Vagina (tissue), 2 donors: ENCODE measurements at places on chromosomes 4 and X.

- no peak for DNase-seq
Observed at GRCh38 chr4:169222761-169223160, 48.0 kb downstream of the SH3RF1 start.

- no peak for DNase-seq
Observed at GRCh38 chr4:7434766-7435150, at the start of gene PSAPL1. PSAPL1 (minus strand) TSS chr4:7434930; CDS start chr4:7434879, 51 bp downstream.

GRCh38 chr4:87805971-87806370, 6.6 kb downstream of the IBSP start:
- DNase-seq: no peak

- no peak for DNase-seq
Observed at GRCh38 chr4:144582975-144583374, 63.0 kb upstream of the HHIP start.

- no peak for DNase-seq
Observed at GRCh38 chr4:866761-867390, 40.9 kb upstream of the CPLX1 start.

GRCh38 chr4:181823183-181823582, 420.0 kb upstream of the TENM3 start:
- no peak for DNase-seq

GRCh38 chr4:76600447-76600846, 165.4 kb downstream of the SHROOM3 start:
- DNase-seq: no peak

DNA sequence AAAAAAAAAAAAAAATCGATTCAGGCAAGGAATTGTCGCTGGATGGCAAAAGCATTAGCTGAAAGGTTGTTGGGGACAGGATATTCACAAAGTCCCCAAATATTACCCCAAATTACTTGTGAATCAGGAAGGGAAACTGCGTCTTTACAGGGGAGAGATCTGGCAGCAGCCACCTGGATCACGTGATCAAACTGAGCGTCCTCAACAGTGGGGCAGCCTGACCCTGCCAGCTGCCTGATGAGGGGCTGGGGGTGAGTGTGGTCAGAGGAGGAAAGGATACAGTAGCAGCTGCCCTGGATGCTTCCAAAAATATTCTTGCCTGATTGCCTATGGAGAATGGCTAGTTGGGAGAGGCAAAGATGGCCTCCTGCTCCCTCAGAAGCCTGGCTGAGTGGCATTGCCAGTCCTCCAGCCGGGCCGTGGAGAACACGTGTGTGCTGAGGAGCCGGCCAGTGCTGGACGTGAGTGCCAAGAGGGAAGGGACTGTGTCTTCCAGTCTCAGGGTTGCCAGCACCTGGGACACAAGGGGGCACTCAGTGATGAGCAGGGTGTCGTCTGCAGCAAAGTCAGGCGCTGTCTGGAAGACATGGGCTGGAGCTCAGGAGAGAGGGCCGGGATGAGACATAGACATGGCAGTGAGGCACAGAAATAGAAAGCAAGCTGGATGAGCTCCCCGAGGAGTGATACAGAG, 3.0 kb upstream of the LAGE3 start:
- DNase-seq: no peak

GRCh38 chr4:118281611-118282442, 71.0 kb downstream of the PRSS12 start:
- DNase-seq: no peak

DNA sequence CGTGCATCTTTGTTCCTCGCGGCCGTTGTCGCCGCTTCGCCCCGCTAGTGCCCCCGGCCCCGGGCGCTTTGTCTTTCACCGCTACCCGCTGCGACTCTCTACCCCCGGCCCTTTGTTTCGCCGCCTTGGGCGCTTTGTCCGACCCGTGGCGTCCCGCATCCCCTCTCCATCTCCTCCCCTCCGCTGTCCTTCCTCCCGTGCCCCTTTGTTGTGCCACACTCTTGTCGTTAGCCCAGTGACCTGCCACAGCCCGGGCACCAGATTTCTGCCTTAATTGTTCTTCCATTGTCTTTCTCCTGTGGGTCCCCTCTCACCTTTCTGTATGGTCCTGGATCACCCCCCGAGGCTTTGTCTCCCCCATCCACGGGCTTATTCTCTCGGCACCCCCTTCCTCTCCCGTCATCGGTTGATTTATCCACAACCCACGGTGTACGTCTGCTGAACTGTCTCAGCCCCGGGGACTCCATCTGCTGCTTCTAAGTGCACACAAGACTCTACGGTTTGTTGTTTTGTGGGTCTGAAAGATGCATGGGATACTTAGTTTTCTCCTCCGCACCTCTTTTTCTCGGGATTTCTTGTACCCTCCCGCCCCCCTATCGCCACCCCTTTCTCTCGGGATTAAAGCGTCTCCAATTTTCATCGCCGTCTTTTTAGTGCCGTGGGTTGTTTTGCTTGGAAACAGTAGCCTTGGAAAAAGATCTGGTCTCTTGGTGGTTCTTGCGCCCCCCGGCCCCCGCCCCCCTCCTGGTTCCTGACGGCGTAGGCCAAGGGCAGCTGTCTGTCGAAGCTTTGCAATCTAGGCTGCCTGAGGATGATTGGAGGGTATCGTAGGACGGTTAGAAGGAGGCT, 783 bp downstream of the RBPJ start:
- DNase-seq: no peak
